ENCODE measurements at places on chromosomes 6 and 20. TPM values are rescaled to one million over a fixed set of nuclear protein-coding genes. Genes with fewer than 3 reads are reported as not detected.

Gene COL9A1
- 13.8 TPM for polyA plus RNA-seq

Gene FRS3
- 2.0 TPM for polyA plus RNA-seq

Gene BEND6
- 4.5 TPM for polyA plus RNA-seq

Gene ASF1A
- 49.2 TPM for polyA plus RNA-seq

Gene CTNNBL1
- 71.2 TPM for polyA plus RNA-seq

Gene LHFPL5
- polyA plus RNA-seq = not detected

Gene TCP11
- 0.21 TPM for polyA plus RNA-seq

Gene CENPB
- 9.5 TPM for polyA plus RNA-seq

Gene ADAT2
- polyA plus RNA-seq = 7.4 TPM

GRCh38 chr20:58909585-58909984 is 57.1 kb downstream of the GNAS start:
- no peak for DNase-seq

- DNase-seq = no peak
These were observed 80.1 kb downstream of the GMDS start for GRCh38 chr6:2165286-2165685.

GRCh38 chr20:31721408-31722256 is 1.0 kb downstream of the BCL2L1 start:
- DNase-seq = peak; percentile 43

- DNase-seq = no peak
These were observed 96.6 kb upstream of the FOXP4 start for GRCh38 chr6:41449399-41450245.

DNA sequence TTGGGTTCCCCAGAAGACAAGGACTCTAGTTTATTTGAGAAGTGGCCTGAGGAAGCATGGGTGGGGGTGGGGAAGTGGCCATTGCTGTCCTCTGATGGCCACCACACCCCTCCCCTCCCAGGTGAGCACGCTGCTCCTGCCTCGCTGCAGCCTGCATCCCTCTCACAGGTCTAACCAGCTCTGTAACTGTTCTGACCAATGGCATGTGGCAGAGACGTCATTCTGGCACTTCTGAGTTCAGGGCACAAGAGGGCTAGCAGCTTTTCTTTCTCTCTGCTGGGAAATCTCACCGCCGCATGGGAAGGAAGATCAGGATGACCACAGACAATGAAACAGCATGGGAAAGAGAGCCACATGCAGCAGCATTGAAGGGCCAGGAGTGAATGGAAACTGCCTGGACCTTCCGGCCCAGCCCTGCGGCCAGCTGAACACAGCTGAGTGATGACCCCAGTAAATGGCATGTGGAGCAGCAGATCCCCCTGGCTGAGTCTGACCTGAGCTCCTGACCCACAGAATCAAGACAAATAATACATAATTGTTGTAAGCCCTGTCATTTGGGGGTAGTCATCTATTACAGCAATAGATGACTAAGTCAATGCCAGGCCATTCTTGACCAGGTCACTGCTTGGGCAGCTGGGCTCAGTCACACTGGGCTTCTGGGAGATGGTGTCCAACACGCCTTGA is 179.8 kb downstream of the LINC00237 start:
- peak; percentile 19 for DNase-seq

All from GM23338 (cell line).